Stimulated activated CD4-positive, alpha-beta T cell treated with anti-CD3 and anti-CD28 coated beads, Interleukin-2, amount 100 ng/mL, for 4 hours (primary cell): ENCODE measurements at places on chromosomes 6 and 20.

- no peak for DNase-seq
Observed at GRCh38 chr6:105817961-105818360, 268.2 kb upstream of the PRDM1 start.

GRCh38 chr20:37323985-37324384, 22.0 kb upstream of the SRC start:
- DNase-seq, result no peak

GRCh38 chr6:4125933-4126864, 9.2 kb downstream of the ECI2 start:
- DNase-seq, result no peak

DNA sequence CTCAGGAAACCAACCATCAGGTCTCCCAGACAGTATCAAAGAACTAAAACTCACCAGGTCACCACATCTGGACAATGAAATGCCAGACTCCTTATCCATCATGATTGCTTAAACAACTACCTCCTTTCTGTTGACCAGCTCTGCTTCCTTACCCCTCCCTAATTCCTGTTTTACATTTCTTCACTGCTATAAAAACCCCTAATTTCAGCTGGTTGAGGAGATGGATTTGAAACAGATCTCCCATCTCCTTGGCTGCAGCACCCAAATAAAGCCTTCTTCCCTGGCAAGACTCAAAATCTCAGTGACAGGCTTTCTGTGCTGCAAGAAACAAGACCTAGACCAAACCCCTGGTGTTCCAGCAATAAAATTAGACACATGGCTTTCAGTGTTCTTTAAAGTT, 40.3 kb downstream of the MYLK4 start:
- DNase-seq, result no peak

DNA sequence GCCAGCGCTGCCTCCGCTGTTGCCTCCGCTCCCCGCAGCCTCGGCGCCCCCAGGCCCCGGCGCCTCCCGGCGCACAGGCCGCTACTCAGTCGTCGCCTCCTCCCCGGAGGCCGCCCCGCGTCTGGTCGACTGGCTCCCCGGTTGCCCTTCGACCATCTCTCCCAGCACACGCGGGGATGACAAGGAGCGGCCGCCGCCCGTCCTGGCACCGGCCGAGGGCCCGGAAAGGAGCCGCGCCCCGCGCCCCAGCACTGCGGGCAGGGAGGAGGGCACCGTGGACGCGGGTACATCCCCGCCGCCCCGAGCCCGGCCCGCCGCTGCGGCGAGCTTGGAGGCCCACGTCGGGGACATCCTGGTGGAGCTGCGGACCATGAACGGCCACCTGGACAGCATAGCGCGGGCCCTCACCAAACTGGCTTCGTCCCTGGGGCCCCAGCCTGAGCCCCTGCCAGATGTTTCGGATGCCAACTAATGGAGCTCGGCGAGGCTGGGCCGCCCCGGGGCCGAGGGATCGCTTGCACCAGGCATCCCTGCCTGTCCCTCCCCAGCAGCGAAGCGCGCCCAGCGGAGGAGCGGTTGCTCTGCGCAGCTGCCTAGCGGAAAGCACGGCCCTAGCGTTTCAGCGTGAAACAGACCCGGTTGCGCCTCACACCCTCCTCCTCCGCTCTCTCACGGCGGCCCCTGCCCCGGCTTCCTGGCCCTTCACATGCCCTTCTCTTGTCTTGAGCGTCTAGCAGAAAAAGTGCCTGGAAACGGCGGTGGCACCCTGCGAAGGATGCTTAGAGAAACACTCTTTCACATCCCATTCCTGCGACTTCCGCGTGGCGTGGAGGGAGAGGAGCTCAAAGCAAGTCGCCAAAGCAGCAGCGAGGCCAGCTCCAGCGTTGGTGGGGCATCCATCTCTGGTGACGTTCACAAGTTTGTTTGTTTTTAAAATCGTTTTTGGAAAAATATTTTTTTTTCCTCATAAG, 285.8 kb upstream of the SUPT3H start:
- DNase-seq, result peak; percentile 11

- no peak for DNase-seq
Observed at GRCh38 chr20:39072653-39073052, 110.5 kb downstream of the DHX35 start.

GRCh38 chr6:91198588-91199255, 611.9 kb upstream of the MAP3K7 start:
- DNase-seq, result no peak

DNA sequence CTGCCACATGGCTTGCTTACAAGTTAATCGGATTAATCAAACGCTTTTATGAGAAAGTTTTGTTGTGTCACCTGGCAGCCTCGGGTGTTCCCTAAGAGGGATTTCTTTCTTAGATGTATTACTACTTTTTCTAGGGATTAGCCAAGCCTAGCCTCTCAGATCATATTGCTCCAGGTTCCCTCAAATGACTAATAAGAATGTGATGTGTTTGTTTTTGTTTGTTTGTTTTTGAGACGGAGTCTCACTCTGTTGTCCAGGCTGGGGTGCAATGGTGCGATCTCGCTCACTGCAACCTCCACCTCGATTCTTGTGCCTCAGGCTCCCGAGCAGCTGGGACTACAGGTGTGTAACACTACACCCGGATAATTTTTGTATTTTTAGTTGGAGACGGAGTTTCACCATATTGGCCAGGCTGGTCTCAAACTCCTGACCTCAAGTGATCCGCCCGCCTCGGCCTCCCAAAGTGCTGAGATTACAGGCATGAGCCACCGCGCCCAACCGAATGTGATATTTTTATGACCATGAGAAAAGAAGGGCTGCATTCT, 977 bp downstream of the HMGN4 start:
- DNase-seq, result no peak

GRCh38 chr6:8240301-8240700, 138.0 kb upstream of the EEF1E1 start:
- DNase-seq, result no peak

GRCh38 chr20:10359621-10360040, 74.4 kb downstream of the MKKS start:
- DNase-seq, result no peak

DNA sequence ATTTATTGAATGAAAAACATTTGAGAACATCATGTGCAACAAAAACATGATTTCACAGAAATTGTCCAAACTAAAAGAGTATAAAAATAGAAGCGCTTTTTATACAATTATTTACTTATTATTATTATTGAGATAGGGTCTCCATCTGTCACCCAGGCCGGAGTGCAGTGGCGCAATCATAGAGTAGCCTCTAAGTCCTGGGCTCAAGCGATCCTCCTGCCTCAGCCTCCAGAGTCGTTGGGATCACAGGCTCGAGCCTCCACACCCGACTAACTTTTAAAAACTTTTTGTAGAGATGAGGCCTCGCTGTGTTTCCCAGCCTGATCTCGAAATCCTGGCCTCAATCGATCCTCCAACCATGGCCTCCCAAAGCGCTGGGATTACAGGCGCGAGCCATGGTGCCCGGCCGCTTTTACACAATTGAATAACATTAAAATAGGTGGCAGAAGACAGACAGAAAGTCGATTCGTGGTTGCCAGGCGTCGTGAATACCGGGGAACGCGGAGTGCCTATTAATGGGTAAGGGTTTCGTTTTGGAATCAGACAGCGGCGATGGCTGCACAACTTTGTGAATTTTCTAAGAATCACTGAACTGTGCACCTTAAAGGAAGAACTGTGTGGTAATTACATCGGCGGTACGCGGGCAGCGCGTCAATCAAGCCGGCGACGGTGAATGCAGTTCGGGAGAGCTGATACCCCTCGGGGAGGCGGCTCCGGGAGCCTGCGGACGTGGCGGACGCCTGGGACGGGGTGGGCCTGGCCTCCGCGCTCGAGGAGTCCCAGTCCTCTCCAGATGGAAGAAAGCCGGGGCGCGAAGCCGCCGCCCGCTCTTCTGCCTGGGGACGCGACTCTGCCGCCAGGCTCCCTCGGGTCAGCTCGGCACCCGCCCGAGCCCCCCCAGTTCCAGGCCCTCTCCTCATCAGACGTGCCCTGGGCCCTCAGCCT, 807 bp downstream of the TBC1D20 start:
- peak; percentile 33 for DNase-seq

GRCh38 chr6:37866590-37867507, 47.3 kb downstream of the ZFAND3 start:
- DNase-seq, result no peak

GRCh38 chr20:15162079-15162647, 824.8 kb upstream of the FLRT3 start:
- DNase-seq, result no peak
